Stimulated activated CD8-positive, alpha-beta memory T cell treated with anti-CD3 and anti-CD28 coated beads, Interleukin-7, amount 100 ng/mL, for 24 hours (primary cell): ENCODE measurements at places on chromosomes 4 and X.

- no peak for DNase-seq
These were observed 67.7 kb upstream of the H2AZ1 start for GRCh38 chr4:100017637-100018310.

- DNase-seq: no peak
These were observed 6.8 kb upstream of the CLCN5 start for GRCh38 chrX:49915361-49916222.

- DNase-seq: no peak
These were observed 26.6 kb downstream of the ZRSR2 start for GRCh38 chrX:15816886-15817285.

DNA sequence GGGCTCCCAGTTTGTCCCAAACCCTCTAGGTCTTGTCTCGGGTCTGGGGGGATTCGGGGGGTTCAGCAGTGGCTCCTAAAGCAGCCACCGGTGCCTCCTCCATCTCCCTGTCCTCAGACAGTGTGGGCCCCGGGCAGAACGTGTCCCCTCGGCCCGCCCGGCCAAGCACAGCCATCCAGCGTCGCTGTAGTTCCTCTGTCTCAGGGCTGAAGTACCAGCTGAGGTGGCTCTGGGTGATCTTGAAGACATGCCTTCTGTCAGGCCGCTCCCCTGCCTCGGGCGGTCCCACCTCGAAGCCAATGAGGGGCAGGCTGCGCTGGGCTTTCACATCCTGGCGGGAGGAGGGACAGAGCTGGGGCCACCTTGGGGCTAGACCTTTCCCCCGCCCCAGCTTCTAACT is 5.9 kb downstream of the TSR2 start:
- no peak for DNase-seq

GRCh38 chr4:68218044-68218443 is 27.4 kb downstream of the TMPRSS11B start:
- no peak for DNase-seq
